Osteocyte (in vitro differentiated cells): ENCODE measurements at places on chromosomes 6 and 20. TPM values are rescaled to one million over a fixed set of nuclear protein-coding genes. Genes with fewer than 3 reads are reported as not detected.
A peak's percentile ranks its signal among the peaks of the same experiment; 100 is the strongest.

- H3K36me3 ChIP-seq, result no peaks in the 10 kb centered on the region
- H3K27ac ChIP-seq, result no peak overlapping the region
- H3K27me3 ChIP-seq, result no peaks in the 10 kb centered on the region
These were observed 107.1 kb downstream of the PSMB1 start for GRCh38 chr6:170445971-170446370.

Gene TBXT
- total RNA-seq, result not detected in 2 replicates

- DNase-seq, result no peak
- no peak overlapping the region for H3K4me3 ChIP-seq
- H3K36me3 ChIP-seq, result no peaks in the 10 kb centered on the region
- H3K4me1 ChIP-seq, result peaks cover 27% of the 10 kb centered on the region
- no peak overlapping the region for H3K27ac ChIP-seq
- H3K27me3 ChIP-seq, result peaks cover 6% of the 10 kb centered on the region
These were observed 2.4 kb upstream of the MYMX start for GRCh38 chr6:44214307-44214706.

DNA sequence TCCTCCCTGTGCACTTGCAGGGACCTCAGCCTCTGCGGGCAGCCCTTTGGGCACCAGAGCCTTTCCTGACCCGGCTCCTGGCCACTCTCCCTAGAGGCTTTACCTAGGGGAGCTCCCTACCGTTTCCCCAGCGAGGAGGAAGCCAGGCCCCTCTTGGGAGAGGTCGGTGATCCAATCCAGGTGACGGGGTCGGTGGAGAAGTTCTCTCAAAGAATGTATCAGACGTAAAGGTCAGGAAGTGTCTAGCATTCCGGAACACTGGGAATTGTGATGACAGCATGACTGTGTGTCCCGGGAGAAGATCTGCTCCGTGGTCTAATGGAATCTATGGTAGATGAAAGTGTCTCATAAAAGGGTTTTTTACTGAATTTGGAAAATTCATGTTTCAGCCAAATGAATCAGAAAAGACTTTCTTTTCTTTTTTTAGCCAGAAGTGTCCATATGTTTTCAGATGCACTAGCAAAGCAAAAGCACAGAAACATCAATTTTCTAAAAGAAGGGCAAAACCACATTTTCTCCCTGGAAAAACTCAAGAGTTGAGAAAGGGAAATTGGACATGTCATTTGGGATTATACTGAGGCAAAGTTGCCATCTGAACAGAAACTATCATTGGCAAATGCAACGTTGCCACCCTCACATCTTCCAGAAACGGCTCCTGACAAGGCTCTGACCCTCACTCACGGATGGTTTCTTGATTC, 289.4 kb downstream of the THBS2 start:
- peaks cover 27% of the 10 kb centered on the region for H3K4me1 ChIP-seq
- H3K36me3 ChIP-seq, result no peaks in the 10 kb centered on the region
- H3K27ac ChIP-seq, result peak overlapping the region; percentile 23

Gene TFAP2A
- total RNA-seq, result 53.2 and 59.6 TPM in 2 replicates

Gene PKIB
- total RNA-seq, result 28.7 and 35.0 TPM in 2 replicates

Gene HCRTR2
- total RNA-seq, result not detected in 2 replicates

Gene SIRPB1
- 1.1 TPM in 2 replicates for total RNA-seq

Gene TPBG
- total RNA-seq, result 44.1 and 47.1 TPM in 2 replicates

GRCh38 chr20:53385941-53386767, 207.5 kb downstream of the ZNF217 start:
- H3K27ac ChIP-seq, result no peak overlapping the region
- H3K36me3 ChIP-seq, result no peaks in the 10 kb centered on the region
- no peak overlapping the region for H3K4me3 ChIP-seq
- H3K4me1 ChIP-seq, result no peaks in the 10 kb centered on the region

Gene RHAG
- total RNA-seq, result not detected in 2 replicates

GRCh38 chr20:33345342-33345741, 56.0 kb downstream of the CDK5RAP1 start:
- no peaks in the 10 kb centered on the region for H3K4me1 ChIP-seq
- H3K4me3 ChIP-seq, result no peak overlapping the region
- no peak overlapping the region for H3K27ac ChIP-seq
- peaks cover 2% of the 10 kb centered on the region for H3K36me3 ChIP-seq
- DNase-seq, result no peak

GRCh38 chr20:47551222-47551621, 49.5 kb downstream of the NCOA3 start:
- H3K27ac ChIP-seq, result peak overlapping the region; percentile 52
- H3K36me3 ChIP-seq, result peaks cover 5% of the 10 kb centered on the region
- H3K4me3 ChIP-seq, result no peak overlapping the region
- no peak for DNase-seq
- H3K4me1 ChIP-seq, result peaks cover 23% of the 10 kb centered on the region
- no peaks in the 10 kb centered on the region for H3K27me3 ChIP-seq

Gene BNIP5
- total RNA-seq, result not detected in 2 replicates

GRCh38 chr6:34174846-34175399, 29.0 kb upstream of the GRM4 start:
- no peak overlapping the region for H3K27ac ChIP-seq
- no peak for DNase-seq
- peaks cover 19% of the 10 kb centered on the region for H3K27me3 ChIP-seq
- no peak overlapping the region for H3K4me3 ChIP-seq

GRCh38 chr6:30960907-30961673, 20.3 kb downstream of the MUCL3 start:
- H3K36me3 ChIP-seq, result no peaks in the 10 kb centered on the region
- H3K4me1 ChIP-seq, result peaks cover 5% of the 10 kb centered on the region
- peaks cover 60% of the 10 kb centered on the region for H3K27me3 ChIP-seq

Gene ACTL10
- total RNA-seq, result 0.52 and 0.54 TPM in 2 replicates

GRCh38 chr6:14286144-14286543, 168.6 kb downstream of the CD83 start:
- DNase-seq, result no peak
- peaks cover 33% of the 10 kb centered on the region for H3K4me1 ChIP-seq
- H3K36me3 ChIP-seq, result peaks cover 2% of the 10 kb centered on the region
- H3K27ac ChIP-seq, result peak overlapping the region; percentile 77

- DNase-seq, result no peak
- no peak overlapping the region for H3K27ac ChIP-seq
- no peaks in the 10 kb centered on the region for H3K4me1 ChIP-seq
- peaks cover 3% of the 10 kb centered on the region for H3K27me3 ChIP-seq
These were observed 34.9 kb upstream of the MAN1A1 start for GRCh38 chr6:119384444-119384843.

Gene MAFB
- 27.6 and 31.9 TPM in 2 replicates for total RNA-seq

Gene CLVS2
- total RNA-seq, result not detected in 2 replicates

DNA sequence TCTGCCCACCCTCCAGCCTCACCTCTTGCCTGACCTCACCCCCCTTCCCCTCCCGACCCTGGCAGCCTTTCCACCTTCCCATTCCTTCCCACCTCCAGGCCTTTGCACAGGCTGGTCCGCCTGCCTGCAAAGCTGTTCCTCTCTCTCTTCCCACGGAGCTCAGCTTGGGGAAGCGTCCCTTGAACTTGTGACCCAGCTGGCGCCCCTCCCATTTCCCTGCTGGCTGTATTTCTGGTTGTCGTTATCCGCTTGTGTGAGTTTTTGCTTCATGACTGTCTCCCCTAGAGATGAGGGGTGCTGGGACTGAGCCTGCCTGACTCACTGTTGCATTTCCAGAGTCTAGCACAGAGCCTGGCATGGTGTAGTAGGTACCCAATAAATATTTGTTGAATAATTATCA, 32.5 kb downstream of the VSTM2L start:
- H3K4me1 ChIP-seq, result no peaks in the 10 kb centered on the region
- no peak overlapping the region for H3K27ac ChIP-seq
- no peaks in the 10 kb centered on the region for H3K27me3 ChIP-seq
- no peak for DNase-seq

Gene TREML1
- not detected in 2 replicates for total RNA-seq

DNA sequence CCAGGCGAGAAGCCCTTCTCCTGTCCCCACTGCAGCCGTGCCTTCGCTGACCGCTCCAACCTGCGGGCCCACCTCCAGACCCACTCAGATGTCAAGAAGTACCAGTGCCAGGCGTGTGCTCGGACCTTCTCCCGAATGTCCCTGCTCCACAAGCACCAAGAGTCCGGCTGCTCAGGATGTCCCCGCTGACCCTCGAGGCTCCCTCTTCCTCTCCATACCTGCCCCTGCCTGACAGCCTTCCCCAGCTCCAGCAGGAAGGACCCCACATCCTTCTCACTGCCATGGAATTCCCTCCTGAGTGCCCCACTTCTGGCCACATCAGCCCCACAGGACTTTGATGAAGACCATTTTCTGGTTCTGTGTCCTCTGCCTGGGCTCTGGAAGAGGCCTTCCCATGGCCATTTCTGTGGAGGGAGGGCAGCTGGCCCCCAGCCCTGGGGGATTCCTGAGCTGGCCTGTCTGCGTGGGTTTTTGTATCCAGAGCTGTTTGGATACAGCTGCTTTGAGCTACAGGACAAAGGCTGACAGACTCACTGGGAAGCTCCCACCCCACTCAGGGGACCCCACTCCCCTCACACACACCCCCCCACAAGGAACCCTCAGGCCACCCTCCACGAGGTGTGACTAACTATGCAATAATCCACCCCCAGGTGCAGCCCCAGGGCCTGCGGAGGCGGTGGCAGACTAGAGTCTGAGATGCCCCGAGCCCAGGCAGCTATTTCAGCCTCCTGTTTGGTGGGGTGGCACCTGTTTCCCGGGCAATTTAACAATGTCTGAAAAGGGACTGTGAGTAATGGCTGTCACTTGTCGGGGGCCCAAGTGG, 5.3 kb downstream of the SNAI1 start:
- H3K4me1 ChIP-seq, result peaks cover 78% of the 10 kb centered on the region
- peak overlapping the region; percentile 91 for H3K27ac ChIP-seq
- H3K4me3 ChIP-seq, result peak overlapping the region; percentile 38
- peaks cover 37% of the 10 kb centered on the region for H3K36me3 ChIP-seq
- DNase-seq, result no peak

Gene TENT5A
- total RNA-seq, result 25.8 and 27.0 TPM in 2 replicates

Gene MBOAT1
- 6.5 and 6.6 TPM in 2 replicates for total RNA-seq

- H3K4me1 ChIP-seq, result no peaks in the 10 kb centered on the region
- H3K36me3 ChIP-seq, result no peaks in the 10 kb centered on the region
- H3K27me3 ChIP-seq, result peaks cover 5% of the 10 kb centered on the region
- H3K4me3 ChIP-seq, result no peak overlapping the region
- no peak overlapping the region for H3K27ac ChIP-seq
These were observed 77.4 kb downstream of the TTLL2 start for GRCh38 chr6:167402195-167402686.

- H3K36me3 ChIP-seq, result peaks cover 45% of the 10 kb centered on the region
- no peaks in the 10 kb centered on the region for H3K27me3 ChIP-seq
- H3K4me3 ChIP-seq, result no peak overlapping the region
- no peaks in the 10 kb centered on the region for H3K4me1 ChIP-seq
- H3K27ac ChIP-seq, result no peak overlapping the region
These were observed 17.4 kb downstream of the HSF2 start for GRCh38 chr6:122416825-122417224.

- H3K4me3 ChIP-seq, result no peak overlapping the region
- DNase-seq, result no peak
- H3K27me3 ChIP-seq, result peaks cover 3% of the 10 kb centered on the region
- H3K36me3 ChIP-seq, result no peaks in the 10 kb centered on the region
These were observed 209.1 kb downstream of the SYNDIG1 start for GRCh38 chr20:24678351-24679106.

DNA sequence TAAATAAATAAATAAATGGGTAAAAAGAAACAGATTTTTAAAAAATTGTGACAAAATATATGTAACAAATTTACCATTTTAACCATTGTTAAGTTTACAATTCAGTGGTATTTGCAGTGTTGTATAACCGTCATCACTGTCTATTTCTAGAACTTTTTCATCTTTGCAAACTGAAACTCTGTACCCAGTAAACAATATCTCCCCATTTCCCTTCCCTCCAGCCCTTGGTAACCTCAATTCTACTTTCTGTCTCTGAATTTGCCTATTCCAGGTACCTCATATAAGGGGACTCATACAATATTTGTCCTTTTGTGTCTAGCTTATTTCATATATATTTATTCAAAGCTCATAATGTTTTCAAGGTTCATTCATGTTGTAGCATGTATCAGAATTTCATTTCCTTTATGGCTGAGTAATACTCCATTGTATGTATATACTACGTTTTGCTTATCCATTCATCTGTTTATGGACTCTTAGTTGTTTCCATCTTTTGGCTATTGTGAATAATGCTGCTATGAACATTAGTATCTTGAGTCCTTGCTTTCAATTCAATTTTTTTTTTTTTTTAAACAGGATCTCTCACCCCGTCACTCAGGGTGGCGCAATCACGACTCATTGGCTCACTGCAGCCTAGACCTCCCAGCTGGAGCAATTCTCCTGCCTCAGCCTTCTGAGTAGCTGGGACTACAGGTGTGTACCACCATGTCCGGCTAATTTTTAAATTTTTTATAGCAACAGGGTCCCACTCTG, 8.9 kb downstream of the MANBAL start:
- no peak overlapping the region for H3K27ac ChIP-seq
- no peaks in the 10 kb centered on the region for H3K27me3 ChIP-seq
- H3K36me3 ChIP-seq, result peaks cover 34% of the 10 kb centered on the region
- H3K4me1 ChIP-seq, result peaks cover 21% of the 10 kb centered on the region

Gene ULBP3
- total RNA-seq, result 3.0 and 3.3 TPM in 2 replicates

DNA sequence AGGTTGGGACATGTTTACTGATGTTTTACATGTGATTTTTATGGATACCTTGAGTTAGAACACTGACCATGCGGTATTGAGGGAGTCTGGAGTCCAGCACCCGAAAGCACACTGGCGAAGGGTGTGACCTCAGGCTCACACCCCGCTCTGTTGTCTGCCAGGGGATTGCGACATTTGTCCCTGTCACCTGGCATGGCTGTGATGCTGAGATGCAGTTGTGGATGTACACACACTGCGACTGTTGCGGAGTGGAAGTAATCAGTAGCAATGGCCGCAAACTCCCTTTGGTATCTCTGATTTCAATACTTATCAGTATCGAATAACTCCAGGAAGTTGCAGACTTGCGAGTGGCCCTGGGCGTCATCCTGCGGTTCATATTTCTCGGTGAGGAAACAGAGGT, 43.2 kb downstream of the CDH4 start:
- H3K27me3 ChIP-seq, result no peaks in the 10 kb centered on the region
- H3K27ac ChIP-seq, result no peak overlapping the region
- DNase-seq, result no peak
- H3K36me3 ChIP-seq, result no peaks in the 10 kb centered on the region

DNA sequence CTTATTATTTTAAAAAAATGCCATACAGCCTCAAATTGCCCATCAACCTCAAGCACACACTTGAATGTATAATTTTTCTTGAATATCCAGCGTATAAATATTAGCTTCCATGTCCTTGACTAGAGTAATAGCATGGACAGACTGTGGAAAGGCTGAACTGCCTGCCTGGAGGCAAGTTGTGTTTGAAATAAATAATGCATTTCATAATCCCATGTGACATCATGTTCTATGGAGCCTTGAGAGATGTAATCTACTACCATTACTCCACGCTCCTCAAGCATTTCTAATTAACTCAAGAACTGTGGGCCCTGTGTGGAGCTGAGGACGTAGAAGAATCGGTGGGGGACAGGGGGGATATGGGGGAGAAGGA, 94.2 kb downstream of the CDS2 start:
- peaks cover under 1% of the 10 kb centered on the region for H3K4me1 ChIP-seq
- no peaks in the 10 kb centered on the region for H3K36me3 ChIP-seq
- no peak overlapping the region for H3K27ac ChIP-seq
- H3K27me3 ChIP-seq, result peaks cover 5% of the 10 kb centered on the region
- no peak overlapping the region for H3K4me3 ChIP-seq
- no peak for DNase-seq

GRCh38 chr6:20386218-20386617, 15.5 kb upstream of the E2F3 start:
- H3K4me1 ChIP-seq, result no peaks in the 10 kb centered on the region
- H3K27ac ChIP-seq, result no peak overlapping the region
- no peak overlapping the region for H3K4me3 ChIP-seq
- DNase-seq, result no peak
